ENCODE measurements at places on chromosomes 4 and X.

- DNase-seq, result no peak
Observed at GRCh38 chrX:36856849-36857248, 151.3 kb upstream of the FAM47C start.

- no peak for DNase-seq
Observed at GRCh38 chr4:37858112-37858511, 31.6 kb downstream of the PGM2 start.

GRCh38 chrX:38312436-38312835 is 14.9 kb downstream of the RPGR start:
- DNase-seq, result no peak

DNA sequence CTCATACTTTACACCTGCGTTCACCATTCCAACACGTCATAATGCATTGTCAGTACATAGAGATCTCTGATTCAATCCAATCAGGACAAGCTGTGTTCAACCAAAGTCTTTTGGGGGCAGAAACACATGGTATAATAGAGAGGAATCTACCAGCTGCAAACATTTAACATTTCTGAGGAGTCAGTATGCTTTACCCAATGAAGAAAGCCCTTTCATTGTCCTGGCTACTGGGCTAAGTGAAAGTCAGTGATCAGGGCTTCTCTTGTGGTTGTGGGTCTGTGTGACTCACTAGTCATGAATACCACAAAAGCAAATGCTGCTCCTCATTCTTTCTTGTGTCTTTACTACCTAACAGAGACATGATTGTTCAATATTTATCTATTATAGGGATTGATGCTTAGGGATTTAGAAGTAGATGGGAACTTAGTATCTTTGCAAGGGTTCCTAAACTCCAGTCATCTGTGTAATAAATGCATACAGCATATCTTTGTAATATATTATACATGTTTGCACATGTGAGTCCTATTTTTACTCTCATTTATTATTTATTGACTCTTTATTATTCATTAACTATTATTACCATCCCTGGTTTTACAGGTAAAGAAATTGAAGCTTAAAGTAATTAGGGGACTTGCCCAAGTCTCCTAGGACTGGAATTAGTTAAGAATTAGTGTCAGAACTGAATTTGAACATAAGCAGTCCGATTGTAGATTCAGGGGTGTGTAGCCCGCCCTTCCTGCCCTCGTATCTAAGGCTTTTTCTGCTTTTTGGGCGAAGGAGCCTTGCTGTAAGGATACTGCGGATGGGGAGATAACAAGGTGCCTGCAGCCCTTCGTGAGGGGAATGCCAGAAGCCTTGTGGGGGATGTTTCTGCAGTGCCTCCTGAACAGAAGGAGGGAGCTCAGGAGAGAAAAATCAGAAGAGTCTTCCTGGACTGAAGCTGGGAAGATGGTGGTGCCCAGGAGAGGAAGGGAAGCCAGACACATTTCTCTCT is 353.1 kb upstream of the BOD1L1 start:
- DNase-seq, result no peak

- no peak for DNase-seq
Observed at GRCh38 chr4:4693258-4693657, 151.4 kb upstream of the STX18 start.

- DNase-seq, result no peak
Observed at GRCh38 chr4:5709207-5709575, 832 bp upstream of the EVC2 start.

GRCh38 chrX:49190821-49191573 is 4.8 kb upstream of the PRICKLE3 start:
- DNase-seq, result peak; percentile 82

- DNase-seq, result no peak
Observed at GRCh38 chr4:119268466-119268865, 53.5 kb downstream of the FABP2 start.

DNA sequence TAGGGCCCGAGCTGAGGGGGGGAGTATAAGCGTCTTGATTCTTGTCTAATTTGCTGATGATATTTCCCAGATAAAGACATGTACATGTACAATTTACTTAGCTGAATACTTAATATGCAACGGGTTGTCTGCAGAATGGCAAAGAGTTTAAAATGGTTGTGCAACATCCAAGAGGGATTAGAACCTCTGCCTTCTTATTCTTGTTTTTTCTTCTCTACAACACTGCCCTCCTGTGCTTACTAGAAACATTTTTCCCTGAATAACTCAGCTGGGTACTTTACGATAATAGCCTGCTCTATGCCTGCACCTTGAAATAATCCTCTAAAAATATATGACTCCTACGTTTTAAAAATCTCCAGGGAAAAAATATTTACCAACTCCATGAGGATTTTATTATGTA is 41.8 kb downstream of the INTS12 start:
- no peak for DNase-seq

GRCh38 chrX:131704136-131704695 is 160.3 kb downstream of the OR13H1 start:
- no peak for DNase-seq

DNA sequence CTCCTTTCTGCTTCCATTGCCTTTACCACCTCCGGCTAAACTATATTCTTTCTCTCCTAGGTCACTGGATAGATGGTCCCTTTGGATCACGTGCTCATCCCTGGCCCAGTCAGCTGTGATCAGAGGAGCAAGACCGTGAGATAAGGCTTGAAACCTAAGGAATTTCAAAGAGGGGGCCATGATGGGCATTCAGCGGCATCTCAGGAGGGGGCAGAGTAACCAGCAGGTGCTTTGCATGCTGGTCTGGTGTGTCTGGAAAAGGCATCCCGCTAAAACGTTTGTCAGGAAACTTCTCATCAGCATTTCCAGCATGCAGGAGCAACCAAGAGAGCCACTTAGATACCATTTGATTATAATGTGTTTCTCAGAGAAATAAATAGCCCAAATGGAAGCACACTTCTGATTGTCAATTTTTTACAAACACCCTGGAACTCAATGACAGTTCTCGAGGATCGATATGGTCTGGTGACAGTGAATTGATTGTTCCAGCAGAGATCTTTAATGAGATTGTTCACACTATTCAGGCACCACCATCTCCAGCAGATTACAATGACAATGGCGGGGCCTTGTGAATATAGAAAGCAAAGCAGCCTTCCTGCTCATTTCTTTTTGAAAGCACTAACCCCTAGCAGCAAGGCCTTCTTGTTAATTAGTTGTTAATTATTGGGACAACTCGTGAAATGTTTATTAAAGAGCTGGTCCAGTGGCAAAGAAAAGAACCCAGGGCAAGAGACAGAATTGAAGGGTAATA is 327.1 kb downstream of the PTTG2 start:
- DNase-seq, result no peak

DNA sequence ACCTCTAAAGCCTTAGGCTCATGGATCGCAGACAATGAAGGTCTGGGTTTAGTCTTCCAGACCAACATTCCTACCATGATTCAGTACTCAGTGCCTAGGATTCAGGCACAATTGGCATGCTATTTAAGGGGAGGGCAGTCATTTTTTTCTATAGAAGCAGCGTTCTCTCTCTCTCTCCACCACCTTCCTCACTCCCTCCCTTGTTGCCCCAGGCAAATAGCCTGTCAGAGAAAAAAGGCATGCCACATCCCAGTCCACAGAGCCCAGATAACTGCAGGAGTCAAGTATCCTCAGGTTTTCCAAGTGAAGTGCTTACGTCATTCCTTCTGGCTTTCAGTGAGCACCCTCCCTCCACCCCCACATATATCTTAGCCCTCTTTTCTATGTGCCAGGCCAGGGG is 533.0 kb downstream of the BCOR start:
- DNase-seq, result no peak

- DNase-seq, result no peak
Observed at GRCh38 chr4:8258552-8259212, 10.9 kb upstream of the HTRA3 start.

DNA sequence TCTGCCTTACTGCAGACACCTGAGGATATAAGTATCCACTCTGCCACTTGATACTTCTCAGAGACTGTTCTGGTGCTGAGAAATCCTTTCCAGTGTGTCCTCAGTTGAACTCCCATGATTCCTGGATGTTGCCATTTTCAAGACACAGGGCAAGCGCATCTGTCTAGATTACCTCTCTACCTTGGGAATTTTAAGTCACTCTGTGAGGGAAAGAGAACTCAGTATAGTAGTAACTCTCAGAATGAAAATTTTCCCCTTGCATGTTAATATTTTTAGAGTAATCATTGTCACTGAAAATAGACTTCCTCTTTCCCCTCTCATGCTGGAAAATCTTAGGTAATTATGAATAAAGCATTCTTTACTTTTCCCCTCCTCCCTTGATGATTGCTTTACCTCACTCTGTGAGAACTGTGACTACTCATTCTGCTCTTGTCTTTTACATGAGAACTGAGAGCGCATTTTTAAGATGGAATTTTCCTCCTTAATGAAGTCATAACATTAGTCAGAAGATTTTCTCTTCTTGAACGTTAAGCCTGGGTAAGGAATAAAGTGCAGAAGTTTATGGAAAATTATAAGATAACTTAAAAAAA is 45.0 kb downstream of the TET2 start:
- DNase-seq, result no peak

DNA sequence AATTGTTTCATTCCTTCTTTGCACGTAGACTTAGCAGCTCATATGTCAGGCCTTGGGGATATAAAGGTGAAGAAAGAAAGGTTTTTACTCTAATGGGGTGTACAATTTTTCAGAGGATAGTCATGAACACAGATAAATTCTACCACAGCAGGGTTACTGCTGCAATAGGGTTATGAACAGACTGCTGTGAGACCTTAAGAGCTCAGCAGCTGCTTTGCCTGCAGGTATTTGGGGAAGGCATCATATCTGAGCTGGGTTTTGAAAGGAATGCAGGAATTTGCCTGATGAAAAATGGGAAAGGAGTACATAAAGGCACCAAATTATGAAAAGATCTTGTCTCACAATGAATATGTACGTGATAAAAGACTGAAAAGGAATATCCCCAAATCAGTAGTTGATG is 128.9 kb downstream of the CEP135 start:
- no peak for DNase-seq

DNA sequence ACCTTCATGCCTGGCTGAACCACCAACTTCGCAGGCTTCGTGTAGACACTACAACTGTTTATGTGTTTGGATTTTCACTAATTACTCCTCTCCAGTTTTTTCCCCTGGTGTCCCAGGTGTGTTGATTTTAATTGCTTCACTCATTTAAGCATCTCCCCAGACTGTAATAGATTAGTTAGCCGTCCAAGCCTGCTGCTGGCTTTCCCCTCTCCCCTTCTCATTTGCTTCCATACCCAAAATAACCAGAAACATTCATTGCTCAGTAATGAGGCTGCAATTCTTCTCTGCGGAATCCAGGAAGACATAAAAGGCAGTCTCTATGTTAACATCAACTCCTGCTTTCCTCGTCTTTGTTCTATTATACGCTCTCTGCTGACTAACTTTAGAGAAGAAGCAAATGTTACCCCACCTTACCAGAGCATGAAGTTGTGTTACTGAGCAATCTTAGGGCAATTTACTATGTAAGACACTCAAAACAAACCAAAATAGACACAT is 37.9 kb upstream of the SCRG1 start:
- DNase-seq, result no peak

DNA sequence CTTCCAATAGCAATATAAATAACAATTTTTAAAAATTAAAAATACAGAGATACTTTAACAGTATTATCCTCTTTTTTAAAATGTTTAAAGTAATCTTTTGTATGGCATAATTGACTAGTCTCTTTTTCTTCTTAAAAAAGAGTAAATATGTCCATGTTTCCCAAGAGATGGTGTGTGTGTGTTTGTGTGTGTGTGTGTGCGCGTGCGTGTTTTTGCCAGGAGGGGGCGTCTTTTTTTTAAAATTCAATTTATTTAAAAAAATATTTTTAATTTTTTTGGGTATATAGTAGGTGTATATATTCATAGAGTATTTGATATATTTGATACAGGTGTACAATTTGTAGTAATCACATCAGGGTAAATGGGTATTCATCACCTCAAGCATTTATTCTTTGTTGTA is 1073.7 kb downstream of the PCDH7 start:
- no peak for DNase-seq

DNA sequence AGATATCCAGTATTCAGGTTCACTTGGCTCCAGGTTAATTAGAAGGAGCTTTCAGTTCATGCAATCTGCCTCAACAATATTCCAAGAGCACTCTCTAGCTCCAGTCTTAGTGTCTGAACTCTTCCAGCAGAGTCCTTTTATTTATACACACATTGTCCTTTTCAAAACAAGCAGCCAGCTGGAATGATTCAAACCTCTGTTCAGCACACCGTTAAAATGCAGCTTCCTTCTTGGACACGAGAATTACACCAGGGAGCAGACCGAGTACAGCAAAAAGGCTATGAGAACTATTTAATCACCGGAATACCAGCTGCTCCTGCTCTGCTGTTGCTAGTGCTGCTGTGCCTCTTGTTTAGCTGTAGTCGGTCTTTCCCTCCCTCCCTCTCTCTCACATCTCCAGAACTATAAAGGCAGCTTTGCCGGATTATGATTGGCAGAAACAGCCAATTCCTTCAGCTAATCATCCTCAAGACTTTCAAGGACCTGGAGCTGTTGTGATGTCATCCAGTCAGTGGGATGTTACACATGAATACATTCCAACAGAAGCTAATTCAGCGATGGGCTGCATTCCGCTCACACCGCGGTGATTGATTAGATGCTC is at the start of gene NDST4:
Gene NDST4 (minus strand): TSS at position 115 of the 601 bp plus-strand sequence. CDS start 36,584 bp downstream, outside the sequence.
- no peak for DNase-seq

DNA sequence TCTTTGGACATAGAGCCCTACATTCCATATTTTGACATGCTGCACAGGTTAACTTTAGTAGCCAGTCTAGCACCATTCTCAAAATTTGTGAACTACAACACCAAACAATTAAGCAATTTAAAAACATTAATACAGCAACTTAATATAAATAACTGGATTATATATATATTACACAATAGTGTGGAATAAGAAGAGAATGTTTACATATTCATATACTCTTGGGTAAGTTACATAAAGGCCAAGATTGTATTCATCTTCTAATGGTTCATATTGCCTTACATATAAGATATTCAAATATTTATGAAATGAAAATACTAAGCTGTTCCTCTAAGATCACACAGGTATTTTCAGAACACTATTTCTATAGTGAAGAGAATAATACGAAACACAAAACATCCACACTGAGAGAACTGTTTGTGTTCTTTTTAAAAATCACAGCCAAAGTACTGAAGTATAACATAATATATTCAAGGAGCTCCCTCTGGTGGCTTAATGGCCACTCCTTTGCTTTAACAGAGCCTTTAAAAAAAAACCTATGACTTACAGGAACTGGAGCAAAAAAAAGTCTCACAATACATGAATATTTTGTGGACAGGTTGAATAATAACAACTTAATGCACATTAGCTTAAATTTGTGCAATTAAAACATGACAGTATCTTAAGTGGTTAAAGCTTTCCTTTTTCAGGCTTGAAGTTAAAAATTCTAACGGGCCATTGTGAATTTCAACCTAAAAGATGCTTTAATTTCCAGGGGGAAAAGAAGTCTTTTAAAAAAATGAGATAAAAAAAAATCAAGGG is 46.2 kb downstream of the NEK1 start:
- peak; percentile 17 for DNase-seq

DNA sequence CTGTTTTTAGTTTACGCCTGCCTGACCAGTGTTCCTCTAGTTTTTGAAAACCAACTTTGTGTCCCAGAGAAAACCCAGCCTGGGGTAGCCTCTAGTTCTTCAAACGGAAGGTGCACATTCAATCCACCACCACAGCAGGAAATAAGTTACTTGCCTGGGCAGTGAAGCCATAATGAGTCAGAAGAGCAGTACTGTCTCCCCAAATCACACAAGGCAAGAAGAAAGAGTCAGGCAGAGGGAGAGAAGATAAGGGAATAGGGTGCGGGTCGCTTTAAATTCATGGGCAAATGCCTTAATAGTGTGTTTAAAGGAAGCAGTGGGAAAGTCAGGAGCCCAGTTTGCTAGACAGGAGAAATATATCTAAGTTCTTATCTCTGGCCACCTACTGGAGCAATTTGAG is 333.8 kb upstream of the GRIA3 start:
- DNase-seq, result no peak

All from activated naive CD4-positive, alpha-beta T cell treated with anti-CD3 and anti-CD28 coated beads, Interleukin-2, amount 50 U/mL, for 16 hours (primary cell).